Activated CD4-positive, alpha-beta T cell treated with anti-CD3 and anti-CD28 coated beads for 36 hours (primary cell): ENCODE measurements at places on chromosomes 3 and 15.

DNA sequence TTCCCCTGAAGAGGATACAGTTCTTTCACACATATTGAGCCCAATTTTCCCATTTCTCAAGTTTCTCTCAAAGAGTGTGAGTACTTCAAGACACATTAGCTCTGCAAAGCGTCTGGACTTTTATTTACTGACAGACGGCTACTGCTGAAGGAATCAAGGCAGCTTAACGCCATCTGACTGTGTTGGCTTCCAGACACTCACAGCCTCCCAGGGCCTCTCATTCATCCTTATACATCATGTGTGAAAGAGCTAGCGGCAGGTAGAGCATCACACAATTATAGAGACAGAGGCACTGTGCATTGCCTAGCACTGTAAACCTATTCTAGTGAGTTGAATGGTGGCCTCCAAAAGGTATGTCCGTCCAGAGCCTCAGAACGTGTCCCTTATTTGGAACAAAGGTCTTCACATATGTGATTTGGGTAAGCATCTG is 284.1 kb upstream of the STT3B start:
- DNase-seq: peak; percentile 20

DNA sequence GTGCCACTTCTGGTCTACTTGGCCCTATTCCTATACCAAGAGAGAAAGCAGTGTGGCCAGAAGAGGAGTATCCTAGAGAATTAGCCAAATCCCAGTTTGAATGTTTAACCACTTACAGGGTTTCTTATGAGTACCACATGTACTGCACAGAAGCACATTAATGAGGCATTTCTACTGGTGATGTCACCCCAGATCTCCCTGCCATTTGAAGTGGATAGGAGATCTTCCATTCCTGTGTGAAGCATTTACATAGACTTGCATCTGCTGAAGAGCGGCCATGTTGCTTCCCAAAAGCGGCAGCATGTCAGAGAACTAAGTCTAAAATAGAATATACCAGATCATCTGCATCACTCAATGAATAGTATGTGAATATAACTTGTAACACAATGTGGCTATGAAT is 108.4 kb upstream of the TUSC7 start:
- DNase-seq: no peak

DNA sequence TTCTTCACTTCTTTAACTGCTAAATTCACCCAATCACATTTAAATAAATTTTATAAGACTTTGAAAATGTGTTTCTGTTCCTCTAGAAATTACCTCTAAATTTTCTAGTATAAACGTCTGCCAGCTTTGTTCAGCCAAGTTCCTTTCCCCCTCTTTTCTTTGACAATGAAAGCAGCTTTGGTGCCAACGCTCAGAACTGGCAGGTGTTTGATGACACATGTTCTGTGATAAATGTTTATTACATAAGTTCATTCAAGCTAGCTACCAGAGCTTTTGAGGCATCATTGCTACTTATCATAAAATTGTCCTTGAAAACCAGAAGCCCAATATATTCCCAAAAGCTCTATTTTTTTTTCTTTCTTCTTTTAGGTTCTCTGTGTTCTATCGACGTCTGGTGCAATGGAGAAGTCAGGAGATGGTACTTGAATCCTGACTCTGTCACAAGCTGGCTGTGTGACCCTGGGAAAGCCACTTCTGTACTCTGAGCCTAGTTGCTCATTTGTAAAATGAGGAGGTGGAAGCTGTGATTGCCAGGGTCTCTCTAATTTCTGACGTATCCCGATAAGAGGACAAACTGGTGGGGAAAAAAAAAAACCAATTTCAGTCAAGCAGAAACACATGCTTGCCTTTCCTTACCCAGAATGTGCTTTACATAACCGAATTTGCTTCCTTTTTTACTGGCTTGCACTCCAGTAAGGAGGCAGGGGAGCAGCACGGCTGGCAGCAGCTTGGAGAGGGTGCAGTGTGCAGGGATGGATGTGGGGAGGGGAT is 187.1 kb upstream of the LPP start:
- no peak for DNase-seq

- DNase-seq: no peak
Measured at GRCh38 chr15:98888820-98889479, 118.6 kb downstream of the PGPEP1L start.

DNA sequence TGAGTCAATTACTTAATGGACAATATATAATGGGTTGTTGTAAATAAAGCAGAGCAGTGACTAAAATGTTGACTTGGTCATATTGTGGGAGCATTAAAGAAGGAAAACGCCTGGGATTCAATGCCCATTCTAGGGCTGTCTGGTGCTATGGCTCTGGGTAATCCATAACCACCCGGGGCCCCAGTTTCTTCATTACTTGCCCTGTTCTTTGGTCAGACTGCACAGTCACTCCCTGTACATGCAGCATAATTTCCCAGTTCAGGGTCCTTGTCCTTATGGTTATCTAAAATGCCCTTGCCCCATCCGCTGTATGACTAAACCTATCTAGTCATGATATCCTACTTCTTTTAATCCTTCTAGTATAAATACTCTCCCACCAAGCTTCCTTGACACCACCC is 27.5 kb upstream of the DENND4A start:
- DNase-seq: no peak

GRCh38 chr3:45105855-45106671 is 40.1 kb downstream of the CDCP1 start:
- DNase-seq: peak; percentile 85

DNA sequence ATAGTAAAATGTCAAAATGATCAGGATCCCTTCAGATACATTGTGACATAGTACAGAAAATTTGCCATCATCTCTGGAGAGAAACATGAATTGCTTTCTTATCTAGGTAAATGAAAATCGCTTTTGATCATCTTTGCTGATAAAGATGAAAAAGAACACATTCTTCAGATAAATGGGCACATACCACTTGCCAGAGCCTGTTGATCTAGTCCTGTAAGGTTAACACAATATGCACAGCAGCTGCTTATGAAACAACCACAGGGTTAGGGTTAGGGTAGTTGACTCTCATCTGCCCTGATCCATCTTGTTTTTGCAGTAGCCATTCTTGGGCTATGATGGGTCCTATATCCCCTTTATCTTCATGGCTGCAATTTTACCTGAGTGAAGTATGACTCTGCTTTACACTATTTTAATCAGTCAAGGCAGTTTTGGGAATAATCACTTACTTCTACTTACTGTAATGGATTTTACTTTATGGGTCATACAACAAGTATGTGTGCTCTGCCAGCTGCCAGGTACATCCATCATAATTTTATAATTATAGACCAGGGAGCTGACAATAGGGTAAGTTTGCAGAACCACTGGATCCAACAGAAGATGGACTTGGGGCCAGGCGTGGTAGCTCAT is 12.6 kb upstream of the SPINK8 start:
- DNase-seq: no peak

DNA sequence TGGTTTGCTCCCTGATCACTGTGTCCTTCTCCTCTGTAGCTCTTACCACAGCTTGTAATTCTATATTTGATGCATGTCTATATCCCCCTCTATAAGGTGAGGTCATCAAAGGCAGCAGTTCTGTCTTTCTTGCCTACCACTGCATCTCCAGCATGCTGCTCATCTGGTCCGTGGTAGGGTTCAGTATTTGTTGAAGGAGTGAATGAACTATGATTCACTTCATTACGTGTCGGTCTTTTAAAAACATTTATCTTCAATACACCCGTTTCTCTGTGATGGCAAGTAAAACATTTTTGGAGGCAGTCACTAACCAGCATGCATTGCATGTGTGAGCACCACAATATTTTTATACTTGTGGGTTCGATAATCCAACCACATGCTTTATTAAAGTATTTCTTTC is 27.6 kb downstream of the CHST14 start:
- no peak for DNase-seq
